ENCODE measurements at places on chromosomes 12 and 14.

- DNase-seq, result no peak
Observed at GRCh38 chr14:54639611-54640010, 72.7 kb downstream of the SAMD4A start.

DNA sequence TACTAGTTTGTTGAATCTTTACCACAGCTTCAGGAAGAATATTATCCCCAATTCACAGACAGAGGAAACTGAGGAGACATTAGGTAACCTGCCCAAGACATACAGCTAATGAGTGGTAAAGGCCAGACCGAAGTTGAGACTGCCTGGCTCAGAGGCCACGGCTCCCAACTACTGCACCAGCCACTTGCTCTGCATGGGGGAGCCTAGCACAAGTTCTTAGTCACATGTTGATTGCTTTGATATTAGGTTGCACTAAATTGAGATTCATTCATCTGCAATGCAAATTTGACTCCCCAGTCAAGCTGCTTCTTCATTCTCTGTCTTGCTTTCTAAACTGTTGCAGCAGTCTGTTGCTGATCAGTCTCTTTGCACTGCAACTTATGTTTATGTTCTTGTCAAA, 25.9 kb upstream of the POLR3B start:
- no peak for DNase-seq

GRCh38 chr14:64549791-64550620, at the start of gene PPP1R36:
Gene PPP1R36, plus strand, starts transcription at chr14:64549961. Its CDS starts 37 bp downstream, at chr14:64549998.
- DNase-seq, result no peak

DNA sequence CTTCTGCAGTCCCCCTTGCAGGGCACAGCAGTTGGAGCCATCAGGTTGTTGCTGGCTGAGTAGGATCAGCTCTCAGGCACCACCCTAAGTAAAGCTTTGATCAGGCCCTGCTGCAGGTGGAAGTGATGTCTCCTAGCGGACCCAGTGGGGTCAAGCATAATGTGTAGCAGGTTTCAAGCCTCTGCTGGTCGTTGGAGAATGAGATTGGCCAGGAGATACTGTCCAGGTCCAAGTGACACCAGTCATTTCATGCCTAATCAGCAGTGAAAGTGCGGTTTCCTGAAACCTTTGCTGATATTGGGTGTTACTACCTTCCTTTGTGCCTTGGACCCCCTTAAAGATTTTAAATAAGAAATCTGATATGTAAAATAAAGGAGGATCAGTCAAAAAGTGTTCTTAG, 72.6 kb downstream of the SUSD6 start:
- no peak for DNase-seq

GRCh38 chr14:61064856-61065255, 83.8 kb downstream of the SLC38A6 start:
- no peak for DNase-seq

DNA sequence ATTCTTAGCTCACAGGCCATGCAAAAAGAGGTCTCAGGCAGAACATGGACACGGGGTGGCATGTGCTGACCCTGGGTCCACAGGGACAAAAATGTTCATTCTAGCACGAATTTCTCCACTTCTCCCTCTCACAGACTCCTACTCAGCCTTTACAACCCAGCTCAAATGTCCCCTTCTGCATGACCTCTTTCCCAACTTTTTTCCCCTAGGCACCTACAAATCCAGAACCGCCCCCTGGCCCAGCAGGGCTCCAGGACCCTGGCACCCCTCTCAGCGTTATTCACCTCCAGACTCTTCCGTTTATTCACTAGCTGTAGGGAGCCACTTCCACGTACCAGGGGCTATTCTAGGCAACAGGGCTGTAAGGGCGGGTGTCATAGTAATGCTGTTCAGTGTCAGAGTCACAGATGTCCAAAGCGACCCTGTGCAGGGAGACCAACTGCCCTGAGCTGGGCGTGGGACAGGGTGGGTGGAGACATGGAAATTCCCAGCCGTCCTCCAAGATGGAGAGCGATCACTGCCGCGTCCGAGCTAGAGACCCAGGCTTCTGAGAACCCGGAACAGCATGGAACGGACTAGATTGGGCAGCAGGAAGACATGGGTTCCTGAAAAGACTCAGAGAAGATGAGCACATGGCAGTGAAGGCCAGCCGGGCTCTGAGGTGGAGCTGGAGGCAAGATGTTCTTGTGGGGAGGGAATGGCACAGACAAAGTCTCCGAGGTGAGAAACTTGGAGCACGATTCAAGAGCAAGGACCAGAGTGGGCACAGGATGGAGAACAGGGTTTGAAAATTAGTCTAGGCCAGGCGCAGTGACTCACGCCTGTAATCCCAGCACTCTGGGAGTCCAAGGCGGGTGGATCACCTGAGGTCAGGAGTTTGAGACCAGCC, 274.9 kb upstream of the RTL1 start:
- DNase-seq, result no peak

GRCh38 chr14:71403656-71404055, 496.4 kb downstream of the PCNX1 start:
- no peak for DNase-seq

DNA sequence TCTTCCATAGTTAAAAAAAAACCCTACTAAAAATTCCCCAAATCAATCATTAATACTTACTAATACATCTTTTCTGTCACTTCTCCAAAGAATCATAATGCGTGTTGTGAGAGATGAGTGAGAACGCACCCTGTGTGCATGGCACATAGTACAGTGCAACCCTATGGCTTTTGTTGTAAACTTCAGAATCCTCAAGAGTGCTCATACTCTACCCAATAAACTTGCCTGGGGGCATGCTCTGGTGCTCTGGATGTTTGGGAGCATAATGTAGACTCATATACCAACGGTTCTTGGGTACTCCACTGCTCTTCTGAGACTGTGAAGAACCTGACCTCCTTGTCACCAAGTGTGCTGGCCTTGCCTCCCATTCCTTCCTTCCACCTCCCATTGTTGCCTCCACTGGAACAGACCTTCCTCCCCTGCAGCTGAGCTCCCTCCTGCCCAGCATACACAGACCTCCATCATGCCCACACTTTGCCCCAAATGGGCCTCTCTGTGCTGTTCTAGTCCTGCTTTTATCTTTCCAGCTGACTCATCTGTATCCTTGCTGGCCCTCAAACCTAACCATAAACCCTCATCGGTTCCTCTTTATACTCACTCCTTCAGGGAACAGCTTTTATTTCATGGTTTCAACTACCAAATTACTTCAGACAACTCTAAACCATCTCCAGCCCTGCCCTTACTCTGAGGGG, 8.9 kb downstream of the DCP1B start:
- no peak for DNase-seq
